ENCODE measurements at places on chromosomes 11 and 22.

GRCh38 chr11:17722000-17722643 lies 2.8 kb downstream of the MYOD1 start:
- no peaks in the 10 kb centered on the region for H3K36me3 ChIP-seq
- H3K4me1 ChIP-seq, result no peaks in the 10 kb centered on the region
- no peak for DNase-seq
- peak overlapping the region; percentile 22 for H3K27ac ChIP-seq

GRCh38 chr11:120698918-120699317 lies 187.4 kb downstream of the GRIK4 start:
- peaks cover 23% of the 10 kb centered on the region for H3K4me1 ChIP-seq
- H3K36me3 ChIP-seq, result no peaks in the 10 kb centered on the region

DNA sequence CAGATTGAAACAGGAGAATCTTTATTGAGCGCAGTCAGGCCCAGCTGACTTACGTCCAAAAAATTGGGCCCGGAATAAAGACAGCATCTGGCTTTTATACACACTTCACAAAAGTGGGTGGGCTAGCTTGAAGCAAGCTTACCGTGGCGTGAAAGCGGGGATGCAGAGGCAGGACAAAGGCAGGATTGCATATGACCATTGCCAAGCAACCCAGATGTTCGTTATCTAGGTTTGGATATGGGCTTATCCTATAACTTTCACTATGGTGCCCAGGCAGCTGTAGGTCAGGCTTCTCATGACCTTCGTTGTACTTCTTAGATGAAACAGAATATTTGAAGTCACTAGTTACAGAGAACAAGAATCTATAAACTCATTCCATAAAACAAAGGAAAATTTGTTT lies 1575.6 kb upstream of the RAG2 start:
- H3K4me1 ChIP-seq, result no peaks in the 10 kb centered on the region
- H3K27ac ChIP-seq, result no peak overlapping the region
- no peaks in the 10 kb centered on the region for H3K36me3 ChIP-seq
- DNase-seq, result no peak
- no peak overlapping the region for H3K4me3 ChIP-seq

GRCh38 chr11:100965346-100965745 lies 164.3 kb downstream of the PGR start:
- H3K27ac ChIP-seq, result no peak overlapping the region
- H3K4me3 ChIP-seq, result no peak overlapping the region
- H3K4me1 ChIP-seq, result no peaks in the 10 kb centered on the region
- no peak for DNase-seq
- H3K36me3 ChIP-seq, result peaks cover 60% of the 10 kb centered on the region

DNA sequence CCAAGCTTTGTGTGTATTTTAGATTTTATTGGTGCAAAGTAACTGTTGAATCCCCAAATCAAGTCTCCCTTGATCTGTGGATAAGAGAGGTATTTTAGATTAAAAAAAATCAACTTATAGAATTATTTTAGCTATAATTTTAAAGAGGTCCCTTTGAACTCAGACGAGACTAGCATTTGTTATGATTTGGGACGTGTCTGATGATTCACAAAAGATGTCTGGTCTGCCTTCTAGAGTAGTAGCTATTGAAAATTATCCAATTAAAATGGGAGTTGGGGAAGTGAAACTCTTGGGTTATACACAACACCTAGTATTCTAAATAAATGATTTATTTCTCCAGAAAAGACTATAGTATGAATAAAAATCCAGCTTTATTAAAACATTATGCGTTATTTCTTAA lies 227.9 kb upstream of the GRIA4 start:
- no peaks in the 10 kb centered on the region for H3K4me1 ChIP-seq
- H3K36me3 ChIP-seq, result no peaks in the 10 kb centered on the region
- H3K27ac ChIP-seq, result no peak overlapping the region
- H3K27me3 ChIP-seq, result no peaks in the 10 kb centered on the region

- no peak overlapping the region for H3K27ac ChIP-seq
- DNase-seq, result no peak
- H3K4me1 ChIP-seq, result peaks cover 48% of the 10 kb centered on the region
- H3K4me3 ChIP-seq, result no peak overlapping the region
- no peaks in the 10 kb centered on the region for H3K27me3 ChIP-seq
Observed at GRCh38 chr11:121461843-121462242, 9.1 kb upstream of the SORL1-AS1 start.

GRCh38 chr22:43272869-43273318 lies 70.3 kb downstream of the SCUBE1 start:
- no peak for DNase-seq
- no peaks in the 10 kb centered on the region for H3K36me3 ChIP-seq
- no peak overlapping the region for H3K4me3 ChIP-seq
- H3K27ac ChIP-seq, result no peak overlapping the region

DNA sequence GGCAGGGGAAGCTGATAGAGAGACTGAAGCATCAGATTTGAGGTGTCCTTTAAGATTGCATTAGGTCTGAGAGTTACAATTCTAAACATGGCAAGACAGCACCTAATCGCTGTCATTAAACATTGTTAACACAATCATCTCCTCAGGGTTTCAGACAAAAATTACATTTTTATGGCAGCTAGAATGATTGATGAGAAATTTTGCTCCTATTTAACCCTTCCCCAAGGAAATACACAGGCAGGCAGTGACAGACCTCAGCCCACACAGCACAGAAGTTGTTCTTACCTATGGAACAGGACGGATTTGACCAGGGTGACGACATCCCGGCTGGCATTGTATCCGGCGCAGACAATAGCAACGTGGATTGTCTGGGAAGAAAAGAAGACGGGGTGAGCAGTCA lies 294.3 kb downstream of the LARGE1 start:
- H3K4me1 ChIP-seq, result no peaks in the 10 kb centered on the region
- H3K4me3 ChIP-seq, result no peak overlapping the region
- H3K36me3 ChIP-seq, result peaks cover 43% of the 10 kb centered on the region

GRCh38 chr11:16813126-16813525 lies 74.7 kb downstream of the C11orf58 start:
- H3K27ac ChIP-seq, result no peak overlapping the region
- no peak overlapping the region for H3K4me3 ChIP-seq
- H3K36me3 ChIP-seq, result peaks cover 53% of the 10 kb centered on the region
- peaks cover under 1% of the 10 kb centered on the region for H3K27me3 ChIP-seq
- no peaks in the 10 kb centered on the region for H3K4me1 ChIP-seq
- DNase-seq, result no peak

Data from stimulated activated naive B cell treated with anti-CD40 and anti-IgM and Interleukin-4, amounts not matched to agents 10 μg/mL and 1 μg/mL and 100 μg/mL, for 72 hours (primary cell).